SJSA1 (cell line): ENCODE measurements at places on chromosomes 3 and 15. TPM values are rescaled to one million over a fixed set of nuclear protein-coding genes. Genes with fewer than 3 reads are reported as not detected.
A peak's percentile ranks its signal among the peaks of the same experiment; 100 is the strongest.

DNA sequence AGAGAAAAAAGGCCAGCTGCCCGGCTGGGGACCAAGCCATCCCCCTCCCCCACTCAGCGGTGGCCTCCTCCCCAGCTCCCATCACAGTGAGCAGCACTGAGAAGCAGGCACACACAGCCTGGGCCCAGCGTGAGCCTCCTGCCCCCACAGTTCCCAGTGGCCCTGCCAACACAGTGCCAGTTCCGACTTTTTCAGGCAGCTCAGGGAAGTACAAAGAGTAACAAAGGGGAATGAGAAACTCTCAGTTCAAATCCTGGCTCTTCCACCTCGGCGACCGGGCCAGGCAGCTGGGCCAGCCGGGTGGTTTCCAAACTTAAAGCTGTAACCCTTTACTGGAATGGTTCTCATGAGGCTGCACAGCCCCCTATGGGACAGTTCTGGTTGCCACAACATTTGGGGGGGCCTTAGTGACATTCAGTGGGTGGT is 18.5 kb downstream of the TNK2 start:
- DNase-seq = no peak
- no peak overlapping the region for H3K27ac ChIP-seq
- H3K36me3 ChIP-seq = no peaks in the 10 kb centered on the region
- no peak overlapping the region for H3K4me3 ChIP-seq
- H3K27me3 ChIP-seq = no peaks in the 10 kb centered on the region
- peaks cover 16% of the 10 kb centered on the region for H3K4me1 ChIP-seq

The CEMIP gene
- 0.03 TPM in 1 of 2 replicates, not detected in the other for total RNA-seq

The PLA2G4E gene
- not detected in 2 replicates for total RNA-seq

DNA sequence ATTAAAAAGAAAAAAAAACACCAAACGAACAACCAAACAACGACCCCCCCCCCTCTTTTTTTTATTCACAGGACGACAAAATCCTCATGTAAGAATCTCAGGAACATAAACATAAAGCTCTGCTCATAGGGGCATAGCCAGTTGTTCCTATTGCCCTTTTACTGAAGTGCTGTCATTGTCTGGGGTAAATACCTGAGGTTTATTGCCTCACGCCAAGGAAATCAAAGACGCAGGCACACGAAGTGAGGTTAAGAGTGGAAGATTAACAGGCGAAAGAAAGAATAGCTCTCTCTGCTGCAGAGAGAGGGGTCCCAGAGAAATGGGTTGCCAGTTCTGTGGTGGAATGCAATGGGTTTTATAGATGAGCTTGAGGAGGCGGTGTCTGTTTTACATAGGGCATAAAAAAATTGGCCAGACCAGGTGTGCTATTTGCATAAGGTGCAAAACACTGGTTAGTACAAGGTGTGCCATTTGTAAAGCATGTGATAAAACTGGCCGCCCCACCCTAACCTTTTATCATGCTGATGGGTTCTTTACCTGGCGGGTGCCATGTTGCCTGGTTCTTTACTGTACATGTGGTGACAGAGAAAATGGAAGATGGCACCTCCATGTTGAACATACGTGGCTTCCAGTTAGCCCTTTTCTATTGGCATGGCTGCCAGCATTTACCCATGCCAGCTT is 257.6 kb upstream of the ZPLD1 start:
- no peak for DNase-seq
- H3K4me1 ChIP-seq = peaks cover 55% of the 10 kb centered on the region
- no peaks in the 10 kb centered on the region for H3K36me3 ChIP-seq
- H3K27me3 ChIP-seq = no peaks in the 10 kb centered on the region
- H3K27ac ChIP-seq = no peak overlapping the region
- H3K4me3 ChIP-seq = no peak overlapping the region

DNA sequence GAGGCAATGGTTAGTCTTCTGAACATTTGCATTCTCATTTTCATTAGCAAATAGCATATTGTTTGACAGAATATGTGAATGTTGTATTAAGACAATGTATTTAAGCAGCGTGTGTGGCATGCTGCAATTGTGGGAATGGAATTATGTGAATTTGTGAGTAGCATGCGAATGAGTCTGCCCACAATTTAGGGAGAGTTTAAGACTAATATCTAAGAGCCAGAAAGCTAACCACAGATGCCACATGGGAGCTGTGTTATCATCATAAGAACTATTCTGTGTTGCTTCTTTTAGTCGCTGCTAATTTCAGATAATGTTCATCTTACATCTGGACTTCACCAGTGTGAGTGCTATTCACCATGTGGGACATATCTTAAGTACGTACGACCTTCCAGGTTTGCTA is 494.5 kb downstream of the RBMS3 start:
- no peaks in the 10 kb centered on the region for H3K27me3 ChIP-seq
- H3K4me3 ChIP-seq = no peak overlapping the region
- H3K36me3 ChIP-seq = no peaks in the 10 kb centered on the region
- H3K27ac ChIP-seq = peak overlapping the region; percentile 32; the same call in 1 of the 2 replicates

The NFKBIZ gene
- 10.4 and 25.4 TPM in 2 replicates for total RNA-seq

- H3K27ac ChIP-seq = no peak overlapping the region
- H3K36me3 ChIP-seq = no peaks in the 10 kb centered on the region
These were observed 30.5 kb downstream of the CA12 start for GRCh38 chr15:63351170-63351569.

The CLDN16 gene
- 0.08 TPM in 1 of 2 replicates, not detected in the other for total RNA-seq

The CIDEC gene
- total RNA-seq = not detected in 2 replicates

DNA sequence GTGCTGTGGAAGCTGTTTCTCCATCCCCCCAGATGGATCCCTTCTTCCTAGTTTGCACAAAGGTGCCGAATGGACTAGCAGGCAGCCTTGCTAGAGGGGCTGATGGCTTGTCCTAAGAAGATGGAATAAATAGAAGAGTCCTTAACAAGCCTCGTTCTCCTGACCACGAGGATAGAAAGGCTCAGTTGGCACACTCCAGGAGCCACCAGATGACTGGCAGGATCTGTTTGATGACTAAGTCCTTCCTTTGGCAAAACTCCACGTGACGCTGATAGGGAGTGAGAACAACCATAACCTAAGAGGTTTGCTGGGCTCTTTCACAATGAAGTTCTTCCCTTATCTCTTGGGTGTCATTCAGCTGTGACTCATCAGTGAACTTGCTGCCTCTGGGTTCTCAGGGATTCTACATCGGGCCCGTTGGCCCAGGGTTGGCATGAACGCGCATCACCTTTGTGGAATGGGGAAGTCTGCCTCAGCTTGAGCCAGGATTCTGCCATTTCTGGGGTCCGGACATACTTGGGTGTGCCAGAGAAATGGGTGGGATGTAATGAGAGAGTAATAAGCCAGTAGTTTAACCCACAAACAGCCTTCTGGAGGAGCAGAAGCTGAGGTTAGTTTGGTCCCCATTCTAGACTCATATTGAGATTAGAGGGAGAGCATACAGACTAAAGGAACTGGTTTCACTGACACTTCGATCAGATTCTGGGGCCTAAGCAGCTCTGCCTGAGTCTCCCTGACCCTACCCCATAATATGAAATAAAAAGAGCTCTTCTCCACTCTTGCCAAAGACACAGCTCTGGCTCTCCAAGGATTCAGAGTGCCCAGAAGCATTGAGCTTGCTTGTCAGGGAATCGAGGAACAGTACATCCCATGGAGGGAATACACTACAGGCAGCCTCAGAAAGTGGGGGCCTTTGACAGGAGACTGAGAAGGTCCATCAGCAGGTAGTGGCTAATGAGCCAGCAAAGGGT is 2.0 kb upstream of the MELTF start:
- H3K4me3 ChIP-seq = no peak overlapping the region
- no peaks in the 10 kb centered on the region for H3K36me3 ChIP-seq
- peaks cover 13% of the 10 kb centered on the region for H3K27me3 ChIP-seq
- H3K4me1 ChIP-seq = peaks cover 25% of the 10 kb centered on the region
- H3K27ac ChIP-seq = peak overlapping the region; percentile 54

The CASR gene
- not detected in 2 replicates for total RNA-seq

- H3K27me3 ChIP-seq = no peaks in the 10 kb centered on the region
- no peak overlapping the region for H3K27ac ChIP-seq
- no peaks in the 10 kb centered on the region for H3K4me1 ChIP-seq
- DNase-seq = no peak
These were observed 26.1 kb downstream of the TFRC start for GRCh38 chr3:196055683-196056270.

The RHOV gene
- total RNA-seq = not detected in 2 replicates

- peak within 1 kb of the TSS; percentile 75 for H3K27ac ChIP-seq
- H3K4me1 ChIP-seq = peaks cover 7% of the 10 kb centered on the region
- H3K27me3 ChIP-seq = no peaks in the 10 kb centered on the region
These were observed at the start of gene RAB27A for GRCh38 chr15:55289746-55290527. Gene RAB27A, minus strand, starts transcription at chr15:55289813. Its CDS starts 54,879 bp downstream, at chr15:55234934.

GRCh38 chr15:97684249-97684648 is 276.3 kb upstream of the ARRDC4 start:
- H3K4me1 ChIP-seq = no peaks in the 10 kb centered on the region
- H3K27me3 ChIP-seq = no peaks in the 10 kb centered on the region
- no peak overlapping the region for H3K27ac ChIP-seq
- no peak for DNase-seq
- H3K4me3 ChIP-seq = no peak overlapping the region

The MORC1 gene
- total RNA-seq = not detected in 2 replicates

The CPA3 gene
- total RNA-seq = 0.08 TPM in 1 of 2 replicates, not detected in the other

- H3K27me3 ChIP-seq = no peaks in the 10 kb centered on the region
- peaks cover 62% of the 10 kb centered on the region for H3K36me3 ChIP-seq
- H3K4me1 ChIP-seq = no peaks in the 10 kb centered on the region
- H3K27ac ChIP-seq = no peak overlapping the region
These were observed 26.0 kb downstream of the XPC start for GRCh38 chr3:14152233-14152962.

GRCh38 chr3:81426826-81427577 is 334.4 kb downstream of the GBE1 start:
- no peaks in the 10 kb centered on the region for H3K36me3 ChIP-seq
- H3K27me3 ChIP-seq = no peaks in the 10 kb centered on the region
- H3K4me1 ChIP-seq = no peaks in the 10 kb centered on the region
- H3K4me3 ChIP-seq = no peak overlapping the region

The C3orf22 gene
- not detected in 2 replicates for total RNA-seq

The TMEM158 gene
- total RNA-seq = 11.4 and 16.5 TPM in 2 replicates

GRCh38 chr15:95604634-95605036 is 725.9 kb upstream of the NR2F2 start:
- no peak overlapping the region; the same call in 1 of the 2 replicates for H3K27ac ChIP-seq
- no peaks in the 10 kb centered on the region for H3K36me3 ChIP-seq
- H3K4me1 ChIP-seq = no peaks in the 10 kb centered on the region
- no peaks in the 10 kb centered on the region for H3K27me3 ChIP-seq
- no peak for DNase-seq

- no peaks in the 10 kb centered on the region for H3K27me3 ChIP-seq
- no peaks in the 10 kb centered on the region for H3K36me3 ChIP-seq
- H3K4me1 ChIP-seq = peaks cover 9% of the 10 kb centered on the region
- no peak overlapping the region for H3K4me3 ChIP-seq
- H3K27ac ChIP-seq = no peak overlapping the region
These were observed 133.1 kb upstream of the IGSF10 start for GRCh38 chr3:151593928-151594327.
